ENCODE measurements at places on chromosomes 4 and X.

DNA sequence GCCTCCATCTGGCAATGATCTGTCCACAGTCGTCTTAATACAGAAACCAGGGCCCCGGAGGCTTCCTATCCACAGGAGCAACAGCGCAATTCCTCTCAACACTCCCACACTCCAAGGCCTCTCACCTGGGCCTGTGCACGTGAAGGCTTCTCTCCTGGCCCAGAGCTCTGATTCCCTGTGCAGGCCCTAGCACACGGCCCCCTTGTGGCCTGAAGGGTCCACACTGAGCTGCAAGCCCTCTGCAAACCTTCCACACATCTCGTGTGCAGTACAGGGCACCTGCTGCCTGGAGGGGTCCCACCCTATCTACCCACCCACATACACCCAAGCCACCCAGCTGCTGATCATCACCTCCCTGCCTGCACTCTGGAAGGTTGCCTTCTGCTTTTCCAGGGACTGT is 150.1 kb upstream of the NUDT10 start:
- DNase-seq, result no peak

- no peak for DNase-seq
Measured at GRCh38 chrX:30580641-30581040, 3.1 kb upstream of the TASL start.

- DNase-seq, result no peak
Measured at GRCh38 chr4:15495621-15496020, 25.9 kb downstream of the CC2D2A start.

DNA sequence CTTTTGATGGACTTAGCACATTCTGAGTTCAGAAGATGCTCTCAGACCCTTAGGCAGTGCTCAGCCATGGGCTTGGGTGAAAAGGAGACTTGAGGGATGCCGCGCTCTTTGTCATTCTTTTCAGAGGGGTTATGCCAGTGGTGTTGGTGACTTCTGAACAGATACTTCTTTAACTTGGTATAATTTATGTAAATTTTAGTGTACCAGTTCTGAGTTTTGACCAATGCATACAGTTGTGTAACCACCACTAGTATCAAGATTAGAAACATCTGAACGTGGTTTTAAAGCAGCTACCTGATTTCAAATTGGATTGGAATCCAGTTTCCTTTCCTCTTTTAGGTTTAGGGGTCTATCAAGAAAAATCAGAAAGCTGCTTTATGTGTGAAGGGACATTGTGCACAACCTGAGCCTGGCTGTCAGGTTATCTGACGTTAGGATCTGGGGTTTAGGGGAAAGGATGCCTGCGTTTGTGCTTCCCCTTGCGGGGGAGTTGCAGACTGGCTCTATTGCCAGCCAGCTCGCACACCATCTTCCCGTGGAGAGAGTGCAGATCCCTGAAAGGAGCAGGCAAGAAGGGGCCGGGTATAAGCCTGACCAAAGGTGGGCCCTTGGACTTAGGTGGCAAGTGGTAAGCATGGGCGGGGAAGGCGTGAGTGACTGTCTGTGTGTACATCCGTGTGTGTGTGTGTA is 19.0 kb downstream of the SMS start:
- DNase-seq, result no peak

GRCh38 chr4:7398104-7398423 is 36.7 kb downstream of the PSAPL1 start:
- no peak for DNase-seq

GRCh38 chrX:110414679-110415439 is 56.2 kb downstream of the RTL9 start:
- no peak for DNase-seq

DNA sequence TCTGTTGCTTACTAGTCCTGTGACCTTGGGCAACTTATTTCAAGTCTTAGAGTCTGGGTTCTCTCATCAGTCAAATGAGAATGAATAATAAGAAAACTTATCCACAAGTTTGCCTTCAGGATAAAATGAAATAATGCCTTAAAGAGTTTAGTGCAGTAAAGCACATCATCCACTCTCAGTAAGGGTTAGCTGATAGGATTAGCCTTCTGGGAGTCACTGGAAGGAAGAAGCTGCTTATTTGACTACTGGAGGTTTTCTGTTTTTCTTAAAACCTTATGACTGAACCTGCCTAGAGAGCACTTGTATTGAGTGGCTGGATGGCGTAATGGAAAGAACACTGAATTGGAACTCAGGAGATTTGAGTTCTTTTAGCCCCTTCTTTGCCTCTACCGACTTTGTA is 1.8 kb downstream of the RNF128 start:
- no peak for DNase-seq

- no peak for DNase-seq
Measured at GRCh38 chr4:27173280-27173679, 312.6 kb downstream of the STIM2 start.

DNA sequence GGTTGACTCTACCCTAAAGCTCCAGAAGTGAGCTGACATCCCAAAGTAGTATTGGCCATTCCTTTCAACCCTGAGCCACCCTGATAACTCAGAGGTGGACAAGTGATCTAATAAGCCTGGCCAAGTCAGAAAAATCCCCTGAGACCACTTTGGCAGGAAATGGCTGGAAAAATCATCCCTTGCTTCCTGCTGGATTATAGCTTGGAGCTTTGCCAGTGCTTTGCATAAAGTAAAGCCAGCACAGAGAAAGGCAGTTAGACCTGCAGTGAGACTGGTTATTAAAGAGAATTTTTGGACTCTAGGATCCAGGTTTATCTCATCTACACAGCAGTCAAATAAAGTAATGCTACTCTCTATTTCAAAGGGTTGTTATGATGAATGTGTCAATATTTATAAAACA is 6.4 kb downstream of the CXCL3 start:
- no peak for DNase-seq

GRCh38 chr4:162061214-162061613 is 102.6 kb downstream of the FSTL5 start:
- DNase-seq, result no peak

DNA sequence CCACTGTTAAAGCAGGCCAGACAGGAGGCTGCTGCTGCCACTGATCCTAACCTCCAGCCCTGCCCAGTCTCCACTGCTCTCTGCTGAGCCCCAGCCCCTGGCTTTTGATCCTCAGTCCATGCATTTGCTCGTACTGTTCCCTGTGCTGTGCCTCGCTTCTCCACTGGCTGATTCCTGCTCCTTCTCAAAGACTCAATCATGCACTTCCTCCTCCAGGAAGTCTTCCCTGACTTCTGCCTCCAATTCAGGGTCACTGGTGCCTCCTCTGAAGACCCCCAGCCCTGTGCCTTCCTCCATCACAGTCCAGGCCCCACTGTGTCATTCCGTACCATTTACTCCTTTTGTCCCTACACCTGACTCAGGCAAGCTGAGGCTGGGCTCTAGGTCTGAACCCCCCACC is 230.6 kb upstream of the PSAPL1 start:
- no peak for DNase-seq

DNA sequence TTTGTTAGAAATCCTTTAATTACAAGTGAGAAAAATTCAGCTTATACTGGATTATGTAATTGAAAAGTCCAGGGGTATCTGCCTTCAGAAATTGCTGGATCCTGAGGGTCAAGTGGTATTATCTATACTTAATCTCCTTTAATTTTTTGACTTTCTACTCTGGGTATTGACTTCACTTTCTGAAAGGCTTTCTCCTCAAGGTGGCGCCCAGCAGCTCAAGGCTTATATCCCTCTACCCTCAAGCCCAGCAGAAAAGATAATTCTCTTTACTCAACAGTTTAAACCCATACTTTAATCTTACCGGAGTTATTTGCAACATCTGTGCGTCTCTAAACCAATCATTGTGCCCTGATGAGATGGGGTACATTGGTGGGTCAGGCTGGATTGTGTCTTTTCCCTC is 129.5 kb downstream of the LARP7 start:
- no peak for DNase-seq

DNA sequence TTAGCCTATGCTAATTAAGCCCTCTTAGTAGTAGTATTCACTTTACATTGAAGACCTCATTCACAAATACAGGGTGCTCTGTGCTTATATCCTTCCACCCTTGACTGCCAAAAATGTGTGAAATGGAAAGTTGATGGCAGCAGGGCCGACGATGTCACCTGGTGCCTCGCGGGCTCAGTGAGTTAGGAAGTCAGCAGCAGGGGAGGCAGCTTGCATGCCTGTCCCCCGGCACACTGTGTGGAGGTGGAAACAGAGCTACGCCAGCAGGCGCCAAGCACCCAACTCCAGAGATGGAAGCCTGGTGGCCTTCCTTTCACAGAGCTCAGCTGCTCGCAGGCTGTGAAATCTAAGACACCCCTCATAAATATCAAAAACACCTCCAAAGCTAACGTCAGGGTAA is 8.4 kb downstream of the MSL3 start:
- DNase-seq, result no peak

GRCh38 chrX:23765449-23765848 is 17.5 kb upstream of the SAT1 start:
- DNase-seq, result no peak

DNA sequence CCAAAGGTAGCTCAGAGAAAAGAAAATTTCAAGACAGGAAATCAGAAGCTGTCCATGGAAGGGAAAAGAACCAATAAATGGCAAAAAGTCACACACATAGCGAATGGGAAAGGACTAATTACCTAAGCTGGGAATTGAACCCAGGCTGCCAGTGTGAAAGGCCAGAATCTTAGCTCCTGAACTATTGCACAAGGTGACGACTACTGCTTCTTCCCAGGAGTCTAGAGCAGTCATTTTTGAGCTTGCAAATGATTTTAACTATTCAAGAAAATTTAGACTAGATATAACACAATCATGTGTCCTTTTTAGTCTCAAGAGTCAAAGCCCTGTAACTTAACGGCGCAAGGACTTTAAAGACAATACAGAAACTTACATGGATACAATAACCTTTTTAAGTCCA is 34.1 kb upstream of the ZNF81 start:
- DNase-seq, result no peak

All from mesenteric fat pad (tissue), 1 donor.